Trophoblast cell (in vitro differentiated cells and primary cell): ENCODE measurements at places on chromosomes 4 and X.

DNA sequence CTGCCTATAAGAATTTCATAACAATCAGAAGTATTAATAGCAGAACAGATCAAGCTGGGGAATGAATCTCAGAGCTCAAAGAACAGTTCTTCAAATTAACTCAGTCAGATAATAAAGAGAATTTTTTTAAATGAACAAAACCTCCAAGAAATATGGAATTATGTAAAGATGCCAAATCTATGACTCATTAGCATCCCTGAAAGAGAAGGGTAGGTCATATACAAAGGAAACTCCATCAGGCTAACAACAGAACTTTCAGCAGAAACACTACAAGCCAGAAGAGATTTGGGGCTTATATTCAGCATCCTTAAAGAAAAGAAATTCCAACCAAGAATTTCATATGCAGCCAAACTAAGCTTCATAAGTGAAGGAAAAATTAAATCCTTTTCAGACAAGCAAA lies 28.6 kb downstream of the CBR4 start:
- DNase-seq: no peak

DNA sequence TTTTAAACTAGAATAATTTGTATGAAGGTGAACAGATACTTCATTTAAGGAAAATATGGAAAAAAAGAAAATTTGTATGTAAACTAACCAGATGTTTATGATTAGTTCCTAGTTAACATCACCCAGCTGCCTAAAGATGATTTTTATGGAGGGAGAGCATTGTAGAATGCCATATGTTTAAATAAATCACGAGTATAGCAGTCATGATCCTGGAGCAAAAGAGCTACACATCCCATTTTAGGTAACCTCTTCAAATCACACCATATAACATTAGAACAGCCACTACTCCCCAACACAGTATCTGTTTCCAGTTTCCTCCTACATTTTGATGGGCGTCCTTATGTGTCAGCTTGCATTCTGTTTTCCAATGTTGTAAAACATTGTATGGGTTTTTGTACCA lies 571.9 kb upstream of the FAM241A start:
- DNase-seq: no peak

GRCh38 chrX:80430826-80431504 lies 10.7 kb downstream of the TENT5D start:
- no peak for DNase-seq

GRCh38 chrX:2500091-2500802 lies 529 bp downstream of the DHRSX start:
- DNase-seq: peak; percentile 47

DNA sequence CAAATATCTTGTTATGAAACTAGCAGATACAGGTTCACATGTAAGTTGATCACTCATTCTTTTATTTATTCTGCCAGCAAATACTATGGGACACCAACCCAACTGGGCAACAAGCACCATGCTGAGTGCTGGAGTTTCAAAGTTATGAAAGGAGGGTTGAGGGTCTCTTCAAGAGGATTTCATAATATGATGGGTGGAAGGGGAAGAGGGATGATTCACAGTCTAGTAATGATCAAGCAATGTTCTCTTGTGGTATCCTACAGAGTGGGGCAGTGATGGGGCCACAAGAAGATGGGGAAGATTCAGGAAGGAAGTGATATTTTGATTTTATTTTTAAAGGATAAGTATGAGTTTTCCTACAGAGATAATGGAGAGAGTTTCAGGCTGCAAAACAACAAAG lies 46.2 kb upstream of the TXK start:
- no peak for DNase-seq

- DNase-seq: no peak
These were observed 529.4 kb upstream of the ATOH1 start for GRCh38 chr4:93299118-93299517.

- DNase-seq: no peak
These were observed 28.2 kb downstream of the F11 start for GRCh38 chr4:186294160-186294559.

- no peak for DNase-seq
These were observed 194.4 kb upstream of the LDB2 start for GRCh38 chr4:17092736-17093437.

DNA sequence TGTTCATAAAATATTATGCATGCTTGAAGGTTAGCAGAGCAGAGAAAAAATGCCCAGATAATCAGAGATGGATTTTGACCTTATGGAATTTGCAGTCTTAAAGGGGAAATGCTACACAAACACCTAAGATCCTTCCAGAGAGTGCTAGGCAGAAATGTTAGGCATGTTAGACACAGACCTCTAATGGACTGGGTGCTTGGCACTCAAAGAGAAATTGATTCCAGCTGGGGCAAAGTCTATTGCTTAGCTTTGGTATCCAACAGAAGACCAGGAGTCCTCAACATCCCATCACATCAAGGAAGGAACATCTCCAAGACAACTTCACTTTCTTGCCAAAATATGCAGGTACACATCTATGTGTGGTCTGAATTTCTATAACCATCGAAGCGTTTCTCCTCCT lies 32.2 kb upstream of the PPARGC1A start:
- no peak for DNase-seq

- DNase-seq: no peak
These were observed 121.3 kb downstream of the GPR143 start for GRCh38 chrX:9644335-9644734.

DNA sequence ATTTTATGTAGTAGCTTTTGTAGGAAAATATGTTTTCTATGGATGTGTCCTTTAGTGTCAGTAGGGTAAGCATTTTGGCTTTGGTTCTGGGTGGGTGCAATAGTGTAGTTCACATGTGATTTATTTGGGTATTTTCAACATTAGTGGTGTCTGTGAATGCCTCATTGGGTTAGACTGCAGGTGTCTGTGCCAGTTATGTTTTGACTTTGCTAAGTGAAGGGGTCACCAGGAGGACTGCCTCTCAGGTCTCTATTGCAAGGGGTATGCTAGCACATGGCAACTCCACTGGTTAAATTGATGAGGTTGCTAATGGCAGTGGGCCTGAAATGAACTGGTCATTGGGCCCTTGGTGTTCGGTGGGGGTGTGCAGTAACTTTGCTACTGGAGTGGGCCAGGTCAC lies 467.1 kb downstream of the NAF1 start:
- no peak for DNase-seq

DNA sequence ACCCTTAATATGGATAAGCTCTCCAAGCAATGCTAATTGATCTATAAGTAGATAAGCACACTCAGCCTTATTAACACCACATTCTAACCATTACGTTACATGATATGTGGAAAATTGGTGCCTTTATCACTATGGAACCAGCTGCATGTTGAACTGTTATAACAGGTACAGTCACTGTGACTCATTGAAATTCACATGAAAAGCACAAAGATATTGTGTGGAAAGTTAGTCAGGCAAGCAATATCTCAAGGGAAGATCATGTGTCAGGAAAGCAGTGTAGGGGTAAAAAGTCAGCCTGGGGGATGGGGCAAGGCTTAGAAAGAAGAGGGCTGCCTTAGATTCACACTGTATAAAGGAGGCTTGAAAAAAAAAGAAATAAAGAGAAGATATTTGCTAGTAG lies 313.7 kb upstream of the SMIM31 start:
- no peak for DNase-seq

DNA sequence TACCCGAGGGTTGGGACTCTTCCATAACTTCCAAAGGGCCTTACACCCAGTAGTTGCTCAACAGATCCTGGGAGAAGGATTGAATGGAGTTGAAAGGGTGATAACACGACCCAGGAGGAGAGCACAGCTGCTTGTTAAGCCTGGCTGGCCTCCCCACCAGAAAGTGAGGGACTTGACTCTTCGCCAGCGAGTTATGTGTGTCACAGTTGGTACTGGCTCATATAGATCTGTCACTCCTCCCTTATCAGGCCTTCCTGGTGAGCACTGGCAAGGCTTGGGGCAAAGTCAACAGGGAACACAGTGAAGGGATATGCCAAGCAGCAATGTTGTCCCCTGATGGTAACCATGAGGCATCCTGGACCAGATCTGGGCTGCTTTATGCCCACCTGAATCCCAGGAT lies 35.8 kb downstream of the APLN start:
- DNase-seq: no peak

GRCh38 chr4:187547316-187547715 lies 448.3 kb upstream of the ZFP42 start:
- no peak for DNase-seq

- no peak for DNase-seq
These were observed 65.3 kb downstream of the NEIL3 start for GRCh38 chr4:177374966-177375365.

- DNase-seq: no peak
These were observed 10.7 kb upstream of the ADH5 start for GRCh38 chr4:99099311-99099710.

DNA sequence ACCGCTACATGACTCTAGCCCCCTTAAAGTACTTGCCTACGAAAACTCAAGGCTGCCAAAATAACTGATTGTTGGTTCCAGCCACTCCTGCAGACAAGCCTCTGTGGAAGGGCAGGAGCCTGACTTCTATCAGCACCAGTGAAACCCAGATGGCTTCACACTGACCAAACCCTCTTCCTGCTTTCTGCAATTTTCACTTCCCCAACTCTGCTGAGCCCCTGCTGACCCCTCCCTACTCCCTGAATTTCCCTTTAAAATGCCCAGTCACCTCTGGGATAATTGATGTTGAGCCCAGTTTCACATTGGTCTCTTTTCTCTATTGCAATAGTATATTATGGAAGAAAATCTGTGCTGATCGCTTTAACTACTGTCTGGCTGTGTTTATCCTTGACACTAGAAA lies 61.6 kb upstream of the STS start:
- DNase-seq: no peak

DNA sequence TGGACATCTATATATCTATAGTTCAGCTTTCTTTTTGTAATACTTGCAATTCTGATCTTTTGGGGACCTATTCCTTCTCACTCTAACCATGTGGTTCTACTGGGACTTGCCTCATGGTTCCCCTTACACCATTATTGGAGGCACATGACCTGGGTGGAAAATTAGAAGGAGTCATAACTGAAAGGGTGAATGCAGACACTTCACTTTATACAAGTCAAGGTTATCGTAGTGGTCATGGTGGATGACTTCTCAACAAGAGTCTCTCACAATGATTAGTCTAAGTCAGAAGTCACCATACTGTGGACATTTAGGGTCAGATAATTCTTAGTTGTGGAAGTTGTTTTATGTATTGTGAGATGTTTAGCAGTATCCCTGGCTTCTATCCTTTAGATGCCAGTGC lies 10.5 kb upstream of the EIF4E start:
- DNase-seq: no peak

DNA sequence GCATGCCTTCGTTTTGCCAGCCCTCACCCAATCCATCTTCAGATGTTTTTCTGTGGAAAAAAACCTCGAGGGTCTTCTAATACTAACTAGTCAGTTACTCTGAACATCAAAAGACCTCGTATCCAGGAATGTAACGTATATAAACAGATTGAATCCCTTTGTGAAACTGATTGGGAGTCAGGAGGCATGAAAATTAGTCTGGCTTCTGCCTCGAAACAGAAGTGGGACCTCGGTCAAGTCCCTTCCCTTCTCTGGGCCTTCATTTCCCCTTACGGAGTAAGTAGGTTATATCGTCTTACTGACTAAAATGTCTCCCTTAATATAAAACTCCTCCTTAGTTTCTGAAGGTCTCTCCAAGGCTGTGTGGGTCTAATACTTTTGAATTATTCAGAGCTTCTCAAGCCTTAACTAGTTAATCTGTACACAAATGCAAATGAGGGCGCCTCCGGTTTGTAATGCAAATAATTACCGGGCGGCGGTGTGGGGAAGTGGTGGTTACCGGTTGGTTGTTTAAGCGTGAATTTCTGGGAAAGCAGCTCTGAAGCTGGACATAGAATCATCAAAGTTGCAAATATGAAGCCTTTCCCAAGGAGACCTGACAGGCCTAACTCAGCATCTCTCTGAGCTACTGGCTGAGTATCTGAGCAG lies 11.4 kb upstream of the NKRF start:
- no peak for DNase-seq

- DNase-seq: no peak
These were observed 282.1 kb downstream of the GRIA2 start for GRCh38 chr4:157502656-157503055.

GRCh38 chr4:153547520-153547919 lies 81.4 kb downstream of the TMEM131L start:
- DNase-seq: no peak

DNA sequence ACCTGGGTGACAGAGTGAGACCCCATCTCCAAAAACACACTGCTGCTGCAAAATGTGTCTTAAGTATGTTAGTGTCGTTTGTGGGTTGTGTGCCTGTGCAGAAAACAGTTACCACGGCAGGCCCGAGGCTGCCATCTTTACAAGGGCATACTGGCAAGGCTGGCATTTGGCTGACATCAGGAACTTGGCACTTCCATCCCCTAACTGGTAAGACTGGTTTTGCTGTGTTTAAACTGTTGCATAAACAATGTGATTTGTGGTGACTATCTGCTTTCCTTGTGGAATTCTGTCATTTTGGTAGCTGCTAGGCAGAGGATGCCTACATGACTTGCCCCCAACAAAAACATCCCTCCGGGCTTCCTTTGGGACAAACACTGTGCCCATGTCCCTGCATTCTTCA lies 12.3 kb downstream of the LRP2BP start:
- DNase-seq: peak; percentile 66

GRCh38 chrX:109511113-109511512 lies 25.5 kb upstream of the NXT2 start:
- no peak for DNase-seq

GRCh38 chr4:54731976-54732375 lies 74.2 kb downstream of the KIT start:
- no peak for DNase-seq

- no peak for DNase-seq
These were observed at the start of gene YIPF7 for GRCh38 chr4:44651425-44651824. Gene YIPF7 (minus strand): TSS chr4:44651625. CDS start chr4:44650100, 1,525 bp downstream.

DNA sequence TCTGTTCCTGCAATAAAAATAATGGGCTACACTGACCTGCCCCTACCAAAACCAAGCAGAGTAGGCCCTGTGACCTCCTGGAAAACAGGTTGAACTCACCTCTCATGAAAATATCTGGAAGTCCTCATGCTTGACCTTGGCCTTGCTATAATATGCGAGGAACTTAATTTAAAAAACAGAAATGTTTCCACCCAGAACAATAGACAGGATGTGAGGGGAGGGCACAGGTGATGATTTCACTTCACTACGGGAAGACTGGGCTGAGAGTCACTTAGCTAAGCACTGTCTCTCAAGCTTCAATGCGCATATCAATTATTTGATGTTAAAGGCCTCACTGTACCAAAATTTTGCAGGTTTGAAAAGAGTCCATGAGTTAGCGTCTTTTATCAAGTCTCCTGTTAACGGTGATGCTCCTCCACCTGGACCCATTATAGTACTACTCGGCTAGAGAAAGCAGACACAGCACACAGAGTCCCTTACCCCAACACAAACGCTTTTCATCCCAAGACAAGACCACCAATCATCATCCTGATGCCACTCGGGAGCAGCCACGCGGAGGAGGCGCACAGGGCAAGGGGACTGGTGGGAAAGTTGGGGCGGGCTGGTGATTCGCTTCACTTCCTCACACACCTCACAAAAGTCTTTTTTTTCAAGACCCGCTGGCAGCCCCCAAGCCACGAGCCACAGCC lies 25.9 kb downstream of the ZNF721 start:
- peak; percentile 1 for DNase-seq

- no peak for DNase-seq
These were observed 146.4 kb downstream of the PCDH19 start for GRCh38 chrX:100263650-100264049.

GRCh38 chr4:112604589-112604988 lies 32.1 kb downstream of the ZGRF1 start:
- DNase-seq: peak; percentile 82

GRCh38 chrX:48826876-48827653 lies 752 bp downstream of the ERAS start:
- no peak for DNase-seq
